Immature natural killer cell (primary cell): ENCODE measurements at places on chromosomes 6 and 20. TPM values are rescaled to one million over a fixed set of nuclear protein-coding genes. Genes with fewer than 3 reads are reported as not detected.

The MED20 gene
- polyA plus RNA-seq, result 5.9 TPM

The LRFN2 gene
- 1.8 TPM for polyA plus RNA-seq

- DNase-seq, result no peak
Measured at GRCh38 chr6:133503336-133503729, 262.2 kb downstream of the EYA4 start.

The CCND3 gene
- 1,041 TPM for polyA plus RNA-seq
